ENCODE measurements at places on chromosomes 2 and 18.

DNA sequence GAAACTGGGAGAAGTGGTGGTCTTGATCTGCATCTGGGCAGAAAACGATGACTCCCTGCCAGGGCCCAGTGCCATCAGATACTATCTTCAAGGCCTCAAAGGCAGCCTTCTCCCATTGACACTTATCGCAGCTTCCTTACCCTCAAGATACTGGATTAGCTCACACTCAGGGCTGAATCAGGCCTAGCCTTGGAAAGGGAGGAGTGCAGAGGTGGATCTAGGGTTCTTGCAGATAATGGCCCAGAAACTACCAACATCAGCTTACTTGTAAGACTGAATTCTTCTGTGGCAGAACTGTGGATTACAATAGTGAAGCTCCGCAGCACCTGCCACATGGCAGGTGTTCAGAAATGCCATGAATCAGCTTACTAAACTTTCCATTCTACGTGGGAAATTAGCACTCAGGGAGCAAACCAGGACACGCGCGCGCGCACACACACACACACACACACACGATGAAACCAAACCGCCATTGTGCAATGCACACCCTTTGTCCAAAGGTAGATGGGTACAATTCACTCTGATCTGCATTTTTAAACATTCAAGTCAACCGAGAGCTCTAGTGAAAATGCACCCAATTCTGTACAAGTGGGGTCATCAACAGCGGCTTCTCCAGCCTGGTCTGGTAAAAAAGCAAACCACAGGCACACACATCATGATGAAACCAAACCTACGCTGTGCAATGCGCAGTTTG lies 26.3 kb upstream of the TMEM182 start:
- DNase-seq, result no peak

DNA sequence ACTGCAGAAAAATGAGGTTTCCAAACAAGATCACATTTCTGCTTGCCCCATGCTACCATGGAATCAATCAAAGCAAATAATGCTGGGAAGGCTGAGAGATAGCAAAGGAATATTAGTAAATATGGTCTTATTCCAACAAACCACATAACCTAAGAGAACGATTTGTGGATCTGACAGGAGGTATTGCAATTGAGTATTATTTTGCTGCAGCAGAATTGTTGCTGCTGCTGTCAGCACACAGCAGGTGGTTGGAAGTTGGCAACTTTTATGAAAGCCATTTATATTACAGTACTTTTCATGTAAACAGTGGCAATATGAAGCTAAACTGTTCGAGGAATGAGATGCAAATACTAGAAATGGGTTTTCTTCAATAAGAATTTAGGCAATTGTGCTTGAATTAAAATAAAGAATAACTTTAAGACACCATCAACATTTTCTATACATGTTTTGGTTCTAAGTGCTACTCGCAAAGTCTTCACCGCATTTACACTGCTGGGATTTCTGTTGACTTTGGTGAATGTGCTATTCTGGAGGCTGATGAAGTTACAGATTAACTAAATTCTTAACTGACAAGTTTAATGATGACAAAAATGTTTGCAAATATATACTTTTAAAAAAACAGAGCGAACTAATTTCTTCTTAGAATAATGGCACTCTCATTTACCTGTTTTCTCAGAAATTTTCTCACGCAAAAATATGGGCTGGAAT lies 1285.7 kb downstream of the CNTNAP5 start:
- no peak for DNase-seq

DNA sequence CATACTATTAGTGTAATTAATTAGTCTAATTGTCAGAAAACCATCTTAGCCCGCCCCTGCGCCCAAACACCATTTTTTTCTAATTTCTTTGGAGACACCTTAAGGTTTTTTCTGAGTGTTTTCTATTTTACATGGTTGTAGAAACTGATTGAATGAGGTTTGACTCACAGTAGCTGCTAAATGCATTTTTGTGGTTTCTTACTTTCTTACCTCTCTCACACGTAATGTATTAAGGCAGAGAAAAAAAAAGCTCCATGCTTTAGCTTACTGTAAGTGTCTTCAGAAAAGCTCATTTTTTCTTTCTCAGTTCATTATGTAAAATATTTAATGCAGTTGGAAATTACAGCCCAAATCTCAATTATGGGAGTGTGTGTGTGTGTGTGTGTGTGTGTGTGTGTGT lies 548.5 kb upstream of the LRRTM4 start:
- no peak for DNase-seq

DNA sequence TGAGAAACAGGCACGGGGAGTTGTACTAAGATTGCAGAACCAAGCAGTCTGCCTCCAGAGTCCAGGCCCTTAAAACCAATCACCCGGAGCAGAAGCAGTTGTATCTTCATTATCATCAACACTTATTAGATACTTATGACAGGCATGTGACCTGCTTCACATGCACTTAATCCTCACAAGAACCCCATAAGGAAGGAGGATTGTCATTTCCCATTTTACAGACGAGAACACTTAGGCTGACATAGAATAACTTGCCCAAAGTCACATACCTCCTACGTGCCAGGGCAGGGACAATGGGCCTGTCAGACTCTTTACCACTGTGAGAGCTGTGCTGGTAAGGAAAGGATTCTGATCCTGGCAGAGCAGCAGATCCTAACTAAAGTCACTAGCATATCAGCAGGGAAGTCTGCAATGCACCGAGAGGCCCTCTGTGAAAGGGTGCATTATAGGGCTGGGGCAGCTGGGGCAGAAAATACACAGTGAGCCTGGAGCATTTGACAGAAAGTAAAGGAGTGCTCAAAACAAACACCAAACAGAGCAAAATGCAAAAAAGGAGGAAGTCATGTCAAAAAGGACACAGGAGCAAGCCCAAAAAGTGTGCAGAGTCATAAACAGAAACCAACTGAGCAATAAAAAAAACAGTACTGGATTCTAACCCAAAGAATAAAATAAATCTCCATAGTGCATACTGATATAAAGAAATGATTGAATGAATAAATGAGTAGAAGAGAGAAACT lies 55.9 kb upstream of the SP3 start:
- no peak for DNase-seq

All from NCI-H1694 (cell line).